CD4-positive, alpha-beta T cell treated with Interleukin-4 for 1 hour (primary cell): ENCODE measurements at places on chromosomes 11 and 22.
A peak's percentile ranks its signal among the peaks of the same experiment; 100 is the strongest.

DNA sequence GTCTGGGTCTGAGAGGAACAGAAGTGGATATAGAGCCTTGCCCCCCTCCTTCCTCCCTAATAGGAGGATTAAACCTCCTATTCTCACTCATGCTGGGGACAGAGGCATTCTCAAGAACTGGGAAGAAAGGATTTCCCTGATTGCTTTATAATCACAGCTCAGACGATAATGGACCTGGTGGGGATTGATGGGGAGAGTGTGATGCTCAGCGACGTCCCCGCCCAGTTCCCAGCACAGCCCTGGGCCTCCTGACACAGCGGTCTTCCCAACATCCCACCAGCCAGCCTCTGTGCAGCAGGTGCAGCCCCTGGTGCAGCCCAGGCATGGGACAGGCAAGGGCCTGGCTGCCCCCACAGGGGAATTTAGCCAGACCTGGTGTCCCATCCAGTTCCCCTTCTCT is 28.4 kb downstream of the TRIM29 start:
- no peak for DNase-seq

GRCh38 chr11:110022548-110022947 is 70.6 kb upstream of the ZC3H12C start:
- no peak for DNase-seq

GRCh38 chr11:3840004-3840869 is 522 bp downstream of the RHOG start:
- no peak for DNase-seq

DNA sequence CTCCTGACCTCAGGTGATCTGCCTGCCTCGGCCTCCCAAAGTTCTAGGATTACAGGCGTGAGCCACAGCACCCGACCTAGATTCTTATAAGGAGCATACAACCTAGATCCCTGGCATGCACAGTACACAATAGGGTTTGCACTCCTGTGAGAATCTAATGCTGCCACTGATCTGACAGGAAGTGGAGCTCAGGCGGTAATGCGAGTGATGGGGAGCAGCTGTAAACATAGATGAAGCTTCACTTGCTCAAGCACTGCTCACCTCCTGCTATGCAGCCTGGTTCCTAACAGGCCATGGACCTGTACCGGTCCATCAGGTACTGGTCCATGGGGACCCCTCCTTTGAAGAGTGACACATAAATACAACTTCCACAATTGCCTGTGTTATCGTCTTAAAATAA is 44.8 kb upstream of the EIF3M start:
- no peak for DNase-seq

DNA sequence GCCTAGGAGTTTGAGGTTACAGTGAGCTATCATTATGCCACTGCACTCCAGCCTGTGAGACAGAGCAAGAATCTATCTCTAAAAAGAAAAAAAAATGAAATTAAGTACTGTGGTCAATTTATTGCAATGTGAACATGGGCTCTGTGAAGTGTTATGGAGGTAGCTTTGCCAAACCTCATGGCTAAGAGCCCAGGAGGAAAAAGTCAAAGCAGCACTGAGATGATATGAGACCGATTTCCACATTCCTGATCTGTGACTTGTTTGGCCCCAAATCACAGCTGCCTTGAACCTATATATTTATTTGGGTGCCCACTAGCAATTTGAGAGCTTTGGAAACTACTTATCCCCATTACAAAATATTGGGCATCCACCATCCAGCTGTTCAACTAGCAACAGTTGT is 29.8 kb upstream of the TMEM135 start:
- no peak for DNase-seq

DNA sequence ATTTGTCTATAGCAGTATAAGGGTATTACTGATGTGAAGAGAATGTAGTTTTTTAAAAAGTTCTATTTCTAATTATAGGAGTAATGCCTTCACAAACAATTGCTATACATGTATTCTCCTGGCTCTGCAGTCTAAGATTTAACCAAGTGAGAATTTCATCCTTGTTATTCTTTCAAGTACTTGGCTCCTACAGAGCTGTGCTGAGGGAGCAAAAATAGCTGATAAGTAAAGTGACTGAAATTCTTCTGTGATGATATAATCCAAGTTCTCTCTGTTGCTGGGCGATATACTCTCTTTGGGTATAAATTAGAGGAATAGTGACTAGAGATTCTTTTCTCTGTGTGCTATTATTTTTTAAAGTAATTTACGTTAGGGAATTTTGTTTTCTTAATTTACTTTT is 68.0 kb downstream of the PGR start:
- no peak for DNase-seq

DNA sequence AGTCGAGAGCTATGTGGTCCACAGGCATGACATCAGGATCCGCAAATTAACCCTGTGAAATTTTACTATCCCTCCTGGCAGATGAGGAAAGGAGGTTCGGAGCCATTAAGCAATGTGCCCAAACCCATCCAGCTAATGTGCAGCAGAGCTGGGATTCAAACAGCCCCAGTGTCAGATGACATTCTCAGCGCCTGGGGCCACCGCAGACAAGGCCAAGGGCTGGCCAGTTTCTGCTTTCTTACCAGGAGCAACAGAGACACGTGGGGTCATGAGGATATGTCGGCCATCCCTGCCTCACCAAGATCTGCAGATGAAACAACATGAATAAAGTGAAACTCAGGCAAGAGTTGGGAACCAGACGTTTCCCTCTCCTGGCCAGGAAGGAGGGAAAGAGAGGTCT is 110.2 kb downstream of the TENM4 start:
- no peak for DNase-seq

- DNase-seq: no peak
Measured at GRCh38 chr11:107655602-107656001, 56.3 kb downstream of the SLN start.

- DNase-seq: no peak
Measured at GRCh38 chr22:47654922-47655491, 892.6 kb downstream of the TBC1D22A start.

- DNase-seq: peak; percentile 51
Measured at GRCh38 chr22:36166518-36167220, 6.1 kb upstream of the APOL3 start.
